KG1 (cell line): ENCODE measurements at places on chromosomes 7 and 10.

GRCh38 chr10:71150796-71151195, 61.6 kb upstream of the UNC5B start:
- no peak for DNase-seq

DNA sequence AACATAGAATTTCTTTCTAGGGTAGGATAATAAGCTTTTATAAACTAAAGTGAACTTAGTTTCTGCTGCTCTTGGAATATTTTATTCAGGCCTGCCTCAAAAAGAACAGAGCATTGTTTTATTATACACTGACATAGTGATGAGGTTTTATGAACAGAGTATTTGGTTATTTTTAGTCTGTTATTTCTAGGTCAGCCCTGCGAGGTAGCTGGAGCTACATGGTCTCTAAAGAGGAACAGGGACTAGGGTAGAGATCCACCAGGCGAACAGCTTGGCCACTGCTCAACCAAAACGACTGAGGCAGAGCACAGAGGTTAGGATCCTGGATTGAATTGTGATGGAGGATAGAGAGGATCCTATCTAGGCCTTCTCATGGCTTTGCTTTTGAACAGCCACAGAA, 53.0 kb downstream of the MKX start:
- DNase-seq = no peak

DNA sequence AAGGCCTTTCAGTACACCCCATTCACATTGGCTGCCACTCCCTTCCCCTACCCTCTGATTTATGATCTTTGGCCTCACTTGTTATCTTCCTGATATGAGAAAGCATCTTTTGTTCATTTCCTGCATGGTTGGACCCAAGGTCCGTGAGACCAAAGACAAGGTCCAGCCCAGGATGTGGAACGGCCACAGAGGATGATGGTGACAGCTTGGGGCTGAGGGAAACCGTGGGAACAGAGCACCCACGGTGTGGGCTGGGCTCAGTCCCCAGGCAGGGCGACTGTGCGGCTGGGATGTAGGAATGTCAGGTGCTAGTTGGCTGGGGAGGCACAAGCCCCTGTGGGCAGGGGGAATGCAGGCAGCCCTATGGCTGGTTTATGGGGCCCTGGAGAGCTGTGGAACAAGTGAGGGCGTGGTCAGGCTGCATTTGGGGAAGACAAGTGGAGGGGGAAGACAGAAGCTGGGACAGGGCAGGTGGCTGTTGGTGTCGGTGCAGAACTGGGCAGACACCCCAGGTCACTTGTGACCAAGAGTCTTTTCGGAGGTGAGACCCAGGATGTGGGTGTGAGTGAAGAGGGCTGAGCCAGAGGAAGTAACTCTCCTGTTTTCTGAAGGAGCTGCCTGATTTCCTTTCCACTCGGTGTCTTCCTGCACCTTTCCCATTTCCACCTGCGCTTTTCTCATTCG, 51.7 kb upstream of the IGFBP3 start:
- no peak for DNase-seq

DNA sequence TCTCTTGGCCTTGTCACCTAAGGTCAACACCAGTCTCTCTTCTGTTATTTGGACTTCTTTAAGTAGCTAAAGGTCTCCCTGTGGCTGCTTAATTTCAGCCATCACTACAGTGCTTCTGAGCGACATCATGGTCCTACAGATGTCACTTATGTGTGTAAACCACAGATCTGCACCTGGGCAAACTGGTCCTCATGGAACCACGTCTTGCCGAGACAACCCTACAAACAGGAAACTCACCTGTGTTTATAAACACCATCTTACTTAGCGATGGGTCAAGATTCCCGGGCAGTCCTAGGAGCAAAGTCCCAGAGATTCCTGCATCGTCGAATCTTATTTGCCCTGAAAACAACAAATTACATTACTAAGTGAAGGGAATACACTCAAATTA, 27.8 kb downstream of the KLF6 start:
- DNase-seq = no peak

DNA sequence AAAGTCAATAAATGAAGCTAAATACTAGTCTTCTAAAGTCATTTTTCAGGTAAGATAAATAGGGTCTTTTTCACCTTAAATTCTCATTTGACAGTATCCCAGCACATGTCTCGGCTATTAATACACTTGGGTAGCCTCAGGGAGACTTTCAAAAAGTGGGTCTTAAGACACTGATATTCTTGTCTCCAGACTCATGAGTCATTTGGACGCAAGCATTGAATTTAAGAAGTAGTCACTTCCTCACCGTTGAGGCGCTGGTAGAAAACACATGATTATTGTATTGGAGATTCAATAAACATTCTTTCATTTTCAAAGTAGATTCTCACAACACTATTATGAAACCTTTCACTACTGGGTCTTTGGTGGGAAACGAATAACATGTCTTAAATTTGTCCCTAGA, 108.9 kb upstream of the SP8 start:
- no peak for DNase-seq

DNA sequence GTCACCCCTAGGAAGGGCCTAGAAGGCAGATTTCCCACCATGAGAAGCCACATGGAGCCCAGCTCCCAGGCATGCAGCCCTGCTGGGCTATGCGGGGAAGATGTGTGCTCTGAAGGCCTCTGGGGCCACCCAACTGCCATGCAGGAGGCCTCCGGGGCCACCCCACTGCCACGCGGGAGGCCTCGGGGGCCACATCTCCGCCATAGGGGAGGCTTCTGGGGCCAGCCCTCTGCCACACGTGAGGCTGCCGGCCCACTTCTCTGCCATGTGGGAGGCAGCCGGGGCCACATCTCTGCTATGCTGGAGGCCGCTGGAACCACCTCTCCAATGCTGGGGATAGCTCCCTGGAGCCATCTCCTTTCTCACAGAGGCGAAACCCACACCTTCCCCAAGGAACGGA, 451.8 kb downstream of the DNAJB6 start:
- DNase-seq = no peak

GRCh38 chr7:80307227-80307856, 172.7 kb downstream of the GNAI1 start:
- DNase-seq = no peak

DNA sequence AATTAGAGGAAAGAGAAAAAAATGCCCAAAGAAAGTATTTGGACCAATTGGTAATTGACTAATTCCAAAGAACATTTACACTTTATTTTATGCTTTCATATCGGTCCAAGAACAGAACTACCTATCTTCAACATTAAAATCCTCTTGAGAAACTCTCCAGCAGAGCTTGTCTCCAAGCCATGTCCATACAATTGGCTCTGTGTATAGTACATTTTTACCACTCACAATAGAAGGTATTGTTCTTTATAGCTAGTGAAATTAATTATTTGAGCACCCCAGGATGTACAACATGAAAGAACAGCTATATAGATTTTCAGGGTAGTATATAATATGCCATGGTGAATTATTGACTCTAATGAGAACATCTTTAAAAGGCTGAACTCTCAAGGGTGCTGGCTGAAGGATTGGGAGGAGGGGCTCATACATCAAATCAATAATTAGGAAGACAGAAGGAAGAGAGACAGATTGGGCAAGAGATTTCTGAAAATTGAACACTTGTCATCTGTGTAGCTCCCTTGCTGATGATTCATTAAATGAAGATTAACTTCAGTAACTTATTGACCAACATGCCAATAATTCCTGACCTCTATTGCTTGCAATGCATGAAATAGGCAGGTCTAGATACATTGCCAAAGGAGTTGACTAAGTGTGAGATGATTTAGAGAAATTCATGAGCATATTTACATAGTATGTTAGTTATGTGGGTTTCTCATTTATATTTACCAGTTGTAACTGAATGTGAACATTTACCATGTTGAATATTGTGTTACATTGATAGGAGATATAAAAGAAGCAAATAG, 249.7 kb downstream of the MTERF1 start:
- DNase-seq = no peak
